AG20443 (cell line): ENCODE measurements at places on chromosomes 7 and 10.

GRCh38 chr10:118633786-118634185 is 38.3 kb upstream of the PRLHR start:
- DNase-seq: no peak

GRCh38 chr7:158449942-158450341 is 137.7 kb downstream of the PTPRN2 start:
- no peak for DNase-seq

GRCh38 chr7:151168003-151168786 is 701 bp upstream of the GBX1 start:
- peak; percentile 70 for DNase-seq

DNA sequence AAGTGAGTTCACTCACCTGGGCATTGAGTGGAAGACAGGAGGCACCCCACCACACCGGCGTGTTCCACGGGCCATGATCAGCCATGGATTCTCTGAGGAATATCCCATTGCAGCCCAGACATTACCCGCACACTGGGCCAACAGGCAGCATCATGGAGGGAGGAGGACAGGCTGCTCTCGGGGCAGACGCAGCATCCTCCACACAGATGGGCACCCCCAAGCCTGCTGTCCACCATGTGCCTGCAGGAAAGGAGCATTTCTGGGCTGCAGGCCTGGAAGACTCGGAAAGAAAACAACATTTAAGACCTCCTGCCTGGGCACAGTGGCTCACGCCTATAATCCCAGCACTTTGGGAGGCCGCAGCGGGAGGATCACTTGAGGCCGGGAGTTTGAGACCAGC is 71.0 kb upstream of the SH2B2 start:
- DNase-seq: no peak

DNA sequence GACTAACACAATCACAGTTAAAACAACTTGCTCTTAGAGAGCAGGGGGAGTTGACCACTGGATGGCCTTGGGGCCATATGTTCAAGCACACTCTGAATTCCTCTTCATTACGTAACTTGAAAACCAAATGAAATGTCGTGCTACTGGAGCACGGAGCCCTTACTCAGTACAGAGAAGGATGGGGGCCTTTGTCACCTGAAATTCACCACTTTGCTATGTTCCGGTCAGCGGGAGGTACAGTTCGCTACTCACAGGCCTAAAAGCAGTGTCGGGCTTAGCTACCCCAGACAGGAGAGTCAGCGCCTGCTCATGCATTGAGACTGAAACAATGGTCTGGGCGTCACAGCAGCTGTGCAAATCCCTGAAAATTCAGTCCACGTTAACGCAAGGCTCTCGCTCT is 39.6 kb downstream of the GLI3 start:
- no peak for DNase-seq

GRCh38 chr7:127287133-127287532 is 34.4 kb upstream of the GRM8 start:
- no peak for DNase-seq

DNA sequence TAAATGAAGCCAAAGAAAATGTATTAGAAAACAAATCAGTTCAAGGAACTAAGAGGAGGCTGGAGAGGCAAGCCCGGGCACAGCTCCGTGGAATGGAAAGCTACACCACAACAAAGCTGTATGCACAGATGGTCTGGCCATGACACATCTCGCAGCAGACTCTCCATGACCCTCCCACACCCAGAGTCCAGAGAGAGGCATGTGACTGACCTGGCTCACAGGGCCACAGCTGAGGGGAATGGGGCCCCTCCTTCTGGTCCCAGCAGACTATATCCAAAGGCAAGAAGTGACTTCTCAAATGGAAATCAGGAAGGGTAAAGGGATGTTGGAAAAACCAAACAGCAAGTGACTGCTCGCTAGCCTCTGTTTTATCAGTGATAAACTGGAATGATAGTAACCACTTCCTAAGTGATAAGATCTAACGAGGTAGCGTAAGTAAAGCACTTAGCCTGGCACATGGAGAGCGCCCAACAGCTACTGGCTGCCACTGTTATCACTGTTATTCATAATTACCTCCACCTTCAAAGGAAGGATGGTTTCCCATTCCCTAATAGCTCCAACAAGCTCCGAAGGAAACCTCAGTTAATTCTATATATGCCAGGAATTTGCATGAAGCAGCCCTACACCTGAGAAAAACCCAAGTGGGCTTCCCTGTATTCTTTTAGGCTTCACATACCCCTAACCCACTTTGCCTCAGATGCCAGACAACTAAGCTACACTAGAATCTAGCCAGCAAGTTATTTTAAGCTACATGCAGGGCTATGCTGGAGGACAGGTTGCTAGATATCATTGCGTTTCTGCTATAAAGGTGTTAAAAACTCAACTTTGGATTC is 8.4 kb downstream of the OSBPL3 start:
- DNase-seq: peak; percentile 88

DNA sequence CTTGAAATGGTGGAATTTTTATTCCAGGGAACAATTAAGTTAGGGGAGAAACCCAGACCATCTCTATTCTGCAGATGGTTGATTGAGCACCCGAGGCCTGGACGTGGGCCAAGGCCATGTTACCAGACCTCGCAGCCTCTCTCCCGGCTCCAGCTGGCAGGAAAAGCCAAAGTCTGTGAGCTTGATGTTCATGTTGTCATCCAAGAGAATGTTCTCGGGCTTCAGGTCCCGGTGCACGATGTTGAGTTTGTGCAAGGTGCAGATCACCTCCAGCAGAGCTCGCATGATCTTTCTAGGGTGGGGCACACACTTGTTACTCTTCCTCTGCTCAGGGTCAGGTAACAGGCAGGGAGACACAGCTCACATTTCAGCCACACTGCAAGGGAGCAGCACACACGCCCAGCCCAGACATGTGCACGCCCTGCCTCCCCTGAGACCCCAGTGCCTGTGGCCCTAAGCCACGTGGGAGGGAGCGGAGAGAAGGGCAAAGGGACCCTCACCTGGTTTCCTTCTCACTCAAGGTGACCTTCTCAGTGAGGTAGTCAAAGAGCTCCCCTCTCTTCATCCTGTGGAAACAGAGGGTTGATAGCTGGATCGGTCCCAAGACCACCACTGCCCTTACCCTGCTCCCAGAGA is 9.5 kb downstream of the PHKG1 start:
- DNase-seq: no peak

DNA sequence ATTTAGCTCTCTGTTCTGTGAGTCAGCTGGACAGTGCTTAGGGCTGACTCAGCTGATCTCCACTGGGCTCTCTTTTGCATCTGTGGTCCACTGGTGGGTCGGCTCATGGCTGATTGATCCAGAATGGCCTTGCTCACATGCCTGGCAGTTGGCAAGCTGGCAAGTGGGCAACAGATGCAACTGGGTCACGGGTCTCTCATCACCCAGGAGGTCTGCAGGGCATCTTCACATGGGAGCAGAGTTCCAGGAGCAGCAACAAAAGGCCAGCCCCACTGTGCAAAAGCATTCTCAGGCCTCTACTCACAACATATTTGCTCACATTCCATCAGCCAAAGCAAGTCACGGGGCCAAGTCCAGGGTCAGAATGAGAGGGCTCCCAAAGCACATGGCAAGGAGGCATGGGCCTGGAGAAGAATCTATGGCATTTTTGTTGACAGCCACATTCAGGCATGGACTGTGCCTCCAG is 98.8 kb downstream of the OAT start:
- peak; percentile 72 for DNase-seq

GRCh38 chr7:90842430-90842788 is 246.3 kb downstream of the CDK14 start:
- no peak for DNase-seq

GRCh38 chr7:142838461-142839213 is 16.2 kb upstream of the EPHB6 start:
- no peak for DNase-seq

DNA sequence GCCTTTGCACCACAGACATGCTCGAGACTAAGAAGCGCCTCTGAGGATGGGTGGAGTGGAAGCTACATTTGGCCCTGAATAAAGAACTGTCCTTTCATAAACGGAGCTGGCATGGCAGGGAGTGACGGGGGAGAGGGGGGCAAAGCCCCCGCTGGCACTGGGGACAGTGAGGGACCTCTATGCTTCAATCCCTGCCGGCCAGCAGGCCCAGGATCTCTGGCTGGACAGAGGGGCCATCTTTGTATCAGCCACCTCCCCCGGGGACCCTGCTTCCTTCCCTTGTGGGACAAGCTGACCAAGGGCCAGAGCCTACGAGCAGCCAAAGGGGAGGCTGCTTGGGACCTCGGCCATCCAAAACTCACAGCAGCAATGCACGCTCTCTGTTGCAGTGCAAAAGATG is 28.2 kb upstream of the ECHDC3 start:
- no peak for DNase-seq

DNA sequence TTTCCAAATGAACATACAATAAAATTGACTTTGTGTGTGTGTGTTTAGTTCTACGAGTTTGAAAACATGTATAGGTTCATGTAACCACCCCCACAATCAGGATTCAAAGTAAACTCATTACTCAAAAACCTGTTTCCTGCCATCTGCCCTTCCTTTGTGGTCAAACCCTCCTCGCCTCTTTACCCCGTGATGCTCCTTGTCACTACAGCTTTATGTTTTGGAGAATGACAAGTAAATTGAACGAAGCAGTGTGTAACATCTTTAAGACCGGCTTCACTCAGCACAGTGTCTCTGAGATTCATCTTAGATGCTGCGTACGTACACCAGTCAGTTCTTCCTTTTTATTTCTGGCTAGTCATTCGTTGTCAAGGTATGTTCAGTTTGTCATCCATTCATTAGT is 54.6 kb upstream of the MKI67 start:
- no peak for DNase-seq

DNA sequence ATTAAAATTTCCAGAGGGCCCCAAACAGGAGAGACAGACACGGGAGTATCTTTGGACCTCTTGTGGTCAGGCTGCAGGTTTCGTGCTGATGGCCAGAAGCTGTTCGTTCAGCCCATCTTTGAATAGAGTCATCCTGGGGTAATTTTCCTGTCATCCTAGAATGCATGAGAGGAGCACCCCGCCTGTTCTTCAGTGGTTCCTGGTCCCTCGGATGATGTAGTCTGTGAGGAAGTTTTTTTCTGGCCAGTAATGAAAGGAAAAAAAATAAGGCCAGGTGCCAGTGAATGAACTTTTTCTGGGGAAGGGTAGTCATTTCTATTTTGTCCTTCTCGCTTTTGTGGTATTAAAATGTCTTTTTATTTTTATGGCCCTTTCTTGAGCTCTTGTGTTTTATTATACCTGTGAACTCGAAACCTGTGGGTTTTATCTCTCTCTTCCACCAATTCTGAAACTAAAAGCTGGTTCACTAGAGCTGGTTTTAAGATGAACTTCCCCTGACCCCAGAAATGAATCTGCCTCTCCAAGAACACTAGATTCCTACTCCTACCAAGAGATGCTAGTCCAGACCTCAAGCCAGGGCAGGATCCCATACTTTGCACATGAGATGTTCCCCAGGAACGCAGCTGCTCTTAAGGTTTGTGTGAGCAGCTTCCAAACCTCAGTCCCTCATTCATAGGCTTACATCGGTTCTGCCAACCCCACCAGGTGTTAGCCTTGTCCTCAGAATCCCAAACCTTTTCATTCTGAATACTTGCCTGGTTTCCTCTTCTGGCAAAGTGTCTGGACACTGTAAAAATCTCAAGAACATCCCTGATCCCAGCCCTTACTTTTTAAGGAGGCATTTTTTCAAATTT is 15.4 kb upstream of the MEST start:
- peak; percentile 36 for DNase-seq

GRCh38 chr10:114394531-114394930 is 9.8 kb downstream of the AFAP1L2 start:
- DNase-seq: no peak

DNA sequence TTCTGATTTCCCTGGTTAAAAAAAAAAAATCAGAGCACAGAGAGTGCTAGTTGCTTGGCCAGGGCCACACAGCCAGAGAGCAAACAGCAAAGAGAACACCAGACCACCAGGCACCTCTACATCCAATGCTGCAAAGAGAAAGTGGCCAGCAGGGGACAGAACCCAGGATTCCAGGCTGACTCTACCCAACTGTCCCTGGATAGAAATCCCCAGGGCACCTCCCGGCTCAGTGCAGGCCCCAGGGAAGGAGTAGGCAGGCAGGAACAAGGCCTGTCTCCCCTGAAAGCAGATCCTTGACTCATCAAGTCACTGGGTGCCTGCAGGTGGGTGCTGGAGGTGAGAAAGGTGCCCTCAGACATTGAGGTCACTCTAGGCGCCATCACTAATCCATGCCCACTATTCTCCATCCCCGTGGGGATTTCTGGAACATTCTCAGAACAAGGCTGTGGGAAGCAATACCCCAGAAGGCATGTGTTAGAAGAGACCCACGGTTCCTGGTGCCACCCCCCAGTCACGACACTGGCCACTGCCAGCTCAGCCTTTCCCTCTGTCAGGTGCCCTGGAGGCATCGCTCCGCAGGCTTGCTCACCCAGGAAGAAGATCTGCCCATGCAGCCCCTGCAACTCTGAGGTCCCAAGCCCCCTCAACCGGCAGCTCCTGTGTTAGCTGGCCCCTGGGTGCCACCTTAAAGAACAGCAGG is 154.8 kb downstream of the GRID1 start:
- DNase-seq: no peak

DNA sequence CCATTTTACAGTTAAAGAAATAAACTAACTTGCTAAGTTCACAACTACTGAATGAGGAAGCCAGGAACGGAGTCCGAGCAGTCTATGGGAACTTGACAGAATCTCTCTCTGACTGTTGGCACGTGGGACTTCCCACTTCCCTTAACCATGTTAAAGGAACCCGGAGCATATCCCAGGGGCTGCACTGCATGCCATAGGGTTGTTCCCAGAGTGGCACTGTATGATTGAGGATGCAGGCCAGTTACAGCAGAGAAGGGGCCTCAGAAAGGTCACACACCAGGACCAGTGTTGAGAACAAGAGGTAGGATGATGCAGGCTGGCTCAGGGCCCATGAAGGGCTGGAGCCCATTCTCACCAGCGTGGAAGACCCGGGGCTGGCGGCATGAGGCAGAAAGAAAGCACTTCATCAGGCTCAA is 201.8 kb downstream of the NSUN6 start:
- no peak for DNase-seq

GRCh38 chr7:54757711-54758110 is 1.3 kb downstream of the SEC61G start:
- DNase-seq: no peak

GRCh38 chr7:2076649-2077064 is 156.1 kb downstream of the MAD1L1 start:
- DNase-seq: no peak

DNA sequence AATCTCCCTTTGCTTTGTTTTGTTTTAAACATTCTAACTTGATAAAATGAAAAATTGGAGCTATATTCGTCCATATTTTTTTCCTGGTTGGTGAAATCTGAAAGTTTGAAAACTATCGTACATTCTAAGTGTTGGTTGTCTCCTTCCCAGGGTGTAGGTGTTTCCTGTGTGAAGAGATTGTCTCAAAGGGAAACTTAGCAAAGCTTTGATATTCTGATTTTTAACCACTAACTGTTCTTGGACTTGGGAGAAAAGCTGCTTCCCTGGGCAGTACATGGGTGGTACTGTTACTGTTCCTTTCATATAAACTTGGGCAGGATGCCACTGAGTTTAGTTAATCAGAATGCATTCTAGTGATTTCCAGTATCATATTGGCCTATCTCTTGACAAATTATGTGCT is 253.5 kb upstream of the LRGUK start:
- no peak for DNase-seq
